ENCODE measurements at places on chromosomes 1 and 21.

GRCh38 chr1:37633938-37634243 lies 801 bp downstream of the RSPO1 start:
- DNase-seq: no peak

DNA sequence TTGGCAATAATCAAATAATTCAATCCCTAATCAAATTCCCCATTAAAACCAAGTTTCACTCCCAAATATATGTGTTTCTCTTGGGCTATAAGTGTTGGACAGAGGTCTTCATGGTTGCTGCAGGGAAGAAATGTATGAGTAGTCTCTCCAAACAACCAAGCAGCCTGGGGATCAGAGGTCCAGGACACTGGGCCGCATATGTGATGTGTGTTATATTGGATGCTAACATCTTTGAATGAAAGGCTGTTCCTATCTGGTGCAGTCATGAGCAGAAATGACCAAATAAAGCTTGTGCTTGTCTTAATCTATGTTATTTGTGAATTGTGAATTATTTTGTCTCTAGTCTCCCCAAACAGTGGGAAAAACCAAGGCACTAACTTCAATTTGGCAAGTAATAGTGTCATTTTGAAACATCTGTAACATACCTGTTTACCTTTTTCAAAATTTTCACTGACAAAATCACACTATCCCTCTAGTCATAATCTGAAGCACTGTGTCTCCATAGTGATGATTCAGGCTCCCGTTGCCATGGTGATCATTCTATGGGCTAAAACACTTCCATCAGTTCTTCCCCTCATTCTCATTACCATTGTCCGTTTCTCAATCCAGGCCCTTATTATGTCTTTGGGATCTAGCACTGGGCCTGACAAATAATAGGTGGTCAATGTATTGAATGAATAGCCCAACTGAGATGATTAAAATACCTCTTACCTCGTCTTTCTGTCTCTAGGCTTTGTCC lies 12.5 kb upstream of the TADA1 start:
- no peak for DNase-seq

DNA sequence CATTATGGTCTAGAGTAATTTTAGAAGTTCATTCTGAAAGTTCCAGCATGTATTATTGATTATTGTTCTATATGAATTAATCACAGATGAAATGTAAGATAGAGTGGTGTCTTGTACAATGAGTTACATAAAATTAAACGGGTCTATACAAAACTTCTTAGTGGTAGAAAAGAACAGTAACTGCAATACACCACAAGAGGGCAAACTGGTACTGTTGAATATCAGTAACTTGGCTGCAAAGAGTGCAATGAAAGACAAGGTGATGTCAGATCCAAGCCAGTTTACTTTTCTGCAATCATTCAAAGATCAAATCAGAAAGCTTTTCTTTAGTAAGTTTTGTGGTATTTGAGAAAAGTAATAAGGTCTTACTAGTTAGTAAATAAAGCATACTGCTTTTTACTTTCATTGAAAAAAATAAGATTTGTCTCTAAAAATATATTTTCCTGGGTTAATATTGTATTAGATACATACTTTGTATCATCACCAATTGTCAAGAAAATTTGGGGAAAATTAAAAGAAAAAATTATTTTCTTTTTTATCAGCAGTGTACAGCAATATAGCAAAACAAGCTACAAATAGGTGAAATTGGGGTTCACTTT lies 66.4 kb upstream of the BTG3 start:
- DNase-seq: peak; percentile 72

GRCh38 chr21:29526545-29526944 lies 227.8 kb downstream of the BACH1 start:
- DNase-seq: no peak

DNA sequence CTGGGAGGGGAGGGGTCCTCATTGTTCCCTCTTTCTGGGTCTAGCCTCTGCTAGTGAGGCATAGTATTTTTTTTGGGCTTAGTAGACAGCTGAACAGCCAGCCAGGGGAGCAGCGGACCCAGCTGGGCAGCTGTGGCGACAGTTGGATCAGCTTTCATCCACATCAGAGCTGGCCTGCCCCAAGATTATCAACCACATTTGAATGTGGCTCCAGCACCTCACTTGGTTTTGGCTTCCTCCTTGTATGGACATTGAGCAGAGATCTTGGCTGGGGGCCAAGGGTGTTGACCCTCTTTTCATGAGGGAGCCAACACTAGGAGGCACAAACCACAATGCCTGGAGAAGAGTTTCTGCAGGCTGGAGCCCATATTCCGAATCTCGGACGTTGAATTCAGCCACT lies 25.0 kb downstream of the WNT4 start:
- no peak for DNase-seq

DNA sequence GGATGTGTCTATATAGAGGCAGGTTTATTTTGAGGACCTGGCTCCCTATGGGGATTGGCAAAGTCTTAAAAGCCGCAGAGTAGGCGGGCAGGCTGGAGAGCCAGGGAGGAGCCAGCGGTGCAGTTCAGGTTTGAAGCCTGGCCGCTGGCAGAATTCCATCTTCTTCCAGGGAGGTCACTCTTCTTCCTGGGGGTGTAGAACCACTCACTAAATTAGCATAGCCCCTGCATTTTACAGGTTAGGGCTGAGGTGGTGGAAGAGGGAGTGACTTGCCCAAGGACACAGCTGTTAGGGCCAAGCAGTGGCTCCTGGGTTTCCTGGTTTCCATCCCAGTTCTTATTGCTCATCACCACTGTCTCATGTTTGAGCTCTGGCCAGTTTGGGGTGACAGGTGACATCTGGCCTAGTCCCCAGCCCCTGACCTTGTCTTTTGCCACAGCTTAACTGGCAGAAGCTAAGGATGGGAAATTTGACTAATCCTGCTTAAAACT lies 1.4 kb downstream of the PINK1 start:
- DNase-seq: peak; percentile 52

DNA sequence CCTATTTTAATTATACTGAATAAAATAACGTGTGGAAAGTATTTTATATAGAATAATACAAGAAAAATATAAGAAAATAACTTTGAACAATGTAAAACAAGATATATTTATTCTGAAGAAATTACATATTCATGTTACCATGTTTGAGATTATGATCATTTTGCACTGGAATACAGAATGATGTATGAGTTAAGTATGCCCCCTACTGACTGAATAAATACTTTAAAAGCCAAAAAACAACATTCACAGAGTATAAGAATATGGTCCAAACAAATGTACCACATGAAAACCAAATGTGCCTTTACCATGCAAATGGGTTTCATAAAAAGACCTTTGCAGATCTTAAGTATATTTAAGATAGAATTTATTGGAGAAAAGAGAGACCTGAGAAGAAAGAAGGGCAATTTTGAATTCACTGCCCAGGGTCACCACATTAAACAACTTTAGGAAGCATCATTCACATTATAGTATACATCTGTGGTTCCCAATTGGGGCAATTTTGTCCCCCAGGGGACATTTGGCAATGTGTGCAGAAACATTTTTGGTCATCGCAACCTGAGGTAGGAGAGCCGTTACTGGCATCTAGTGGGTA lies 136.6 kb upstream of the GFI1 start:
- peak; percentile 22 for DNase-seq

- DNase-seq: no peak
Measured at GRCh38 chr1:54805466-54805865, 4.3 kb upstream of the TTC22 start.

GRCh38 chr1:86912281-86912900 lies 1.5 kb downstream of the SELENOF start:
- no peak for DNase-seq

GRCh38 chr1:68332041-68332440 lies 99.7 kb upstream of the WLS start:
- DNase-seq: no peak

- no peak for DNase-seq
Measured at GRCh38 chr1:243413431-243414151, 157.8 kb downstream of the SDCCAG8 start.

DNA sequence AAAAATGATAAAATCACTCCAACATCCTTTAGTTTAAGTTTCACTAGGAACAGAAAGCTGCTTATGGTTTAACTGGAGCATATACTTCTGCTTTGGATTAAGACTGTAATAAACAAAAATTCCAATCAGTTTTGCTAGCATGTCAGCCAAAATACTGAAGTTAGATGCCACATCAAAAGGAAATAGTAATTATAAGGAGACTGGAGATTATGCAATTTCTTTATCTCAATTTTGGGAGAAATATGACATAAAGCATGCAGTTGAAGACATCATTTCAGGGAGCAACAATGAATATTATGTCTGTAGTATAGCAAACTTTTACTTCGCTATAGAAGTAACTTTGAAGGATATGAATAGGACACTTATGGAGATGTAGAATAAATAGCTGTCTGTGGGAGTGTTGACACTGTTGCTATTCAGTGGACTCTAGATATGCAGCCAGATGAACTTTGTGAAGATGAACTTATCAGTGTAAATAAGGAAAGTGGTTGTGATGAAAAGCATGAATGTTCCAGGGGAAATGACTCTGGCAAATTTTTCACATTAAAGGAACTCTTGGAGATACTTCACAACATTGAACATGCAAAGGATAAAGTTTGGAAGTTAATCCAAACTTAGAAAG lies 107.8 kb downstream of the RABGAP1L start:
- no peak for DNase-seq

GRCh38 chr21:44626673-44627143 lies at the start of gene KRTAP10-9:
KRTAP10-9 (plus strand) TSS chr21:44627093; CDS start chr21:44627172, 79 bp downstream.
- no peak for DNase-seq

- DNase-seq: no peak
Measured at GRCh38 chr1:183306317-183307042, 111.7 kb downstream of the NMNAT2 start.

GRCh38 chr1:3530926-3531818 lies 76.7 kb downstream of the ARHGEF16 start:
- DNase-seq: peak; percentile 55
